Kidney capillary endothelial cell (primary cell): ENCODE measurements at places on chromosomes 16 and 17.

- peak; percentile 69 for DNase-seq
These were observed 84.1 kb downstream of the TBC1D16 start for GRCh38 chr17:79951361-79952264.

DNA sequence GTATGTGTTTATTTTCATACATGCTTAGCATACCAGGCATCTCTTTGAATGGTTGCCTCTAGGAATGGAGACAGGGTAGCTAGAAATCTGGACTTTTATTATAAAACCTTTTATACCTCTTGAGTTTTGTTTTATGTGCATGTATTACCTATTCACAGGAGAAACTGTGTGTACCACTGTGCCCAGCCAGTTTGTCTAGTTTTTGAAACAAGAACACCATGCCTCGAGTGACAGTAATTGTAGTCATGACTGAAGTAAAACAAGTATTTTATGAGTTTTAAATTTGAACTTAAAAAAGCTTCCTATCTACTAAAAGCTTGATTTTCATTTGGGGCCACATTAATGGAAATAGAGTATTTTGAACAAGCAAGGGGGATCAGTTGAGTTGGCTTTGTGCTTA, 57.4 kb downstream of the SNTB2 start:
- no peak for DNase-seq

DNA sequence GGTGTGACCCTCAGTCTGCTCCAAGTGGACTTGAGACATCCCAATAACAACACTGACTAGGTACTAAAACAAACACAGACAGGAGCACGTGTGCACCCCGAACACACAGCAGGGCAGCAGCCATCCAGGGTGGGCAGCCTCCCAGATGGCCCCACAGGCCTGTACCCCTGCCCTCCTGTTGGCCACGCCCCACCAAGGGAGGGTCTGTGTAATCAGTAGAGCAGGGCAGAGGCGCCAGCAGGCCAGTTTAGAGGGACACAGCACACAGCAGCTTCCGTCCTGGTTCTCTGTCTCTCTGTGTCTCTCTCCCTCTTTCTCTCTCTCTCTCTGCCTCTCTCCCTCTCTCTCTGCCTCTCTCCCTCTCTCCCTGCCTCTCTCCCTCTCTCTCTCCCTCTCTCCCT, 21.4 kb downstream of the ACTG1 start:
- no peak for DNase-seq

- peak; percentile 47 for DNase-seq
These were observed 3.7 kb downstream of the RPH3AL start for GRCh38 chr17:348692-349425.

DNA sequence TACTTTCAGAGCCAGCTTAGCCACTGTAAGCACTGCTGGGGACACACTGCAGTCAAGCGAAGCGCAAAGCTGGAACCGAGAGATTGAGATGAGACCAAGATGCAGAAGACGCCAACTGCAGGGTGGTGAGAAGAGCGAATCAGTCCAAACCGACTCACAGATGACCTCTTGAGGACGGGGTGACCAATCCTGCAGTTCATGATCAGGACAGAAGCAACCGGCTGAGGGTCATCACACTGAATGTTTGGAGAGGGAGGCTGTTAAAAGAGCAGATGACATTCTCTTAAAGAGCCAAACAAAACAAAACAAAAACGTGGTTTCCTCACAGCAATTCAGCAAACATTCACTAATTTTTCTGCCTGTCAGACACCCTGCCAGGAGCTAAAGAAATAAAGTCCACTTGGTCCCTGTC, 8.5 kb downstream of the HASPIN start:
- DNase-seq, result no peak

- no peak for DNase-seq
These were observed 176.6 kb upstream of the SDK2 start for GRCh38 chr17:73820686-73821448.

GRCh38 chr17:80236911-80237310, 16.7 kb downstream of the SLC26A11 start:
- DNase-seq, result no peak

DNA sequence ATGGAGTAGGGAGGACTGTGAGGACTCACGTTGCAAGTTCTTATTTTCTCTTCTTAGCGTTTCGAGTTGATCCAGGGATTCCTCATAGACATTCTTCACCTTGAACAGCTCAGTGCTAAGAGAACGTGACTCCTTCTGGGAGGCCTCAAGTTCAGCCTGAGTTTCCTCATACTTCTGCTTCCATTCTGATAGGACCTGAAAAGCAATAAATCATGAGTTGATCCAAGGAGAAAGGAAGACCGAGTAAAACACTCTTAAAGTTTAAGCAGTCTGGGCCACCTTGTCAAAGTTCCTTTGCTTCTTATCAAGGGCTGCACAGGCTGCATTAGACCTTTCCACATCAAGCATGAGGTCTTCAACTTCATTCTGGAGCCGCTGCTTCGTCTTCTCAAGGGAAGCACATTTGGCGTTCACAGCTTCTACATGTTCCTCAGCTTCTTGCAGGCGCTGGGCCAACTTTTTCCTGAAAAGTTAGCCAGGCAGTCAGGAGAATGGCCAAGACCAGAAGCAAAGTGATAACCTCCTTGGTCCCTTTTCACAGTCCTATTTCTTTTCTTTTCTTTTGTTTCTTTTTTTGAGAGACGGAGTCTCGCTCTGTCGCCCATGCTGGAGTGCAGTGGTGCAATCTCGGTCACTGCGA, 23.8 kb upstream of the MYH13 start:
- no peak for DNase-seq

GRCh38 chr16:4098501-4098900, 17.7 kb downstream of the ADCY9 start:
- no peak for DNase-seq

DNA sequence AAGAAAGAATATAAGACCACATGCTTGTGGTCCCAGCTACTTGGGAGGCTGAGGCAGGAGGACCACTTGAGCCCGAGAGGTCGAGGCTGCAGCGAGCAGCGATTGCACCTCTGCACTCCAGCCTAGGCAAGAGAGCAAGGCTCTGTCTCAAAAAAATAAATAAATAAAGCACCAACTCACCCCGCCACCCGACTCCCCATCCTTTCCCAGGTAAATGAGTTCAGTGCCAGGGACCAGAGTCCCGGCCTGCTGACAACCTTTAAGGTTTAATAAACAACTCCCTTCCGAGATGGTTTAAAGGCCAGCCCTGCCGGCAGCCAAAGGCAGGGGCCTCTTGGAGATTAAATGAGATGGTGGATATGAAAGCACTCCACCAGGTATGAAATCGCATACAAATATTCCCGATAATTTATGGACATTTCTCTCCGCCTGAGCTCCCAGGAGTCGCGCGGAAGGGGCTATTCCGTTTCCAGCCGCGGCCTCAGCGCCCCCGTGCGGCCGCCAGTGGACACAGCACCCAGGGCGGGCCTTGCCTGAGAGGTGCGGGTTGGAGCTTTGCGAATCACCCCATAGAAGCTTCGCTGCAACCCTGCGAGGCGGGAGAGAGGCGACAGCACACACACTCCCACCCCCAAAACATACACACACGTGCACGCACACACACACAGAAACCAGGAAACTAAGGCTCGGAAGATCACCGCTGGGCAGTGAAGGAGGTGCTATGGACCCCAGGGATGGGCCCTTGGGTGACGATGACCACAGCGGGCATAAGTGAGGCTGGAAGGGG, 4.0 kb upstream of the RPL38 start:
- DNase-seq, result peak; percentile 56

DNA sequence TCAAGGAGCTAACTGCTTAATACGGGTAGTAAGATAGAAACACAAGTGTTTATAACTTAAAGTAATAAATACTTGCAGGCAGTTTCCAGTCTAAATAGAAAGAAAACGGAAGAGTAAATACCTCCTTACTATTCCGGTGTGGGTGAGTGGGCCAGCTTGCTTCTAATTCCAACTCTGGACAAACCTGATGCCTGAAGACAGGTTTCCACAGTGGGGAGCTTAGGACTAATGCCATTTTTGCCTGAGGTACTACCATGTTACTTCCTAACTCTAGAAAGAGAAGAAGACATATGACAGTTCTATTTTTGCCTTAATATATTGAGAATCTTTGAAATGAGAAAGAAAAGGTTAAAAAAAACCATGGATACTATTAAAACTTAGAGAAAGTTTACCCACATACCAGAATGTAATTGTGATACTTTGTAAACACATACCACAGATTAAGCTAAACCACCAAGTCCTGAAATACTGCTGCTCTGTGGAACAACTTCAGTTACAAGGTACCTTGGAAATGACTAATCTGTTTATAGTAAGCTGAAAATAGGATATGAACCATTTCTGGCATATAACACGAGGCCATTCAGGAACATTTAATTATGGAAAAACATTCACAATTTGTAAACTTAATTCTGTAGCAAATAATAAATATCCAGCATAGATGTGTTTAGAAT, 70.2 kb downstream of the ZZEF1 start:
- peak; percentile 18 for DNase-seq

GRCh38 chr16:11561454-11561805, 25.3 kb downstream of the LITAF start:
- DNase-seq, result no peak

DNA sequence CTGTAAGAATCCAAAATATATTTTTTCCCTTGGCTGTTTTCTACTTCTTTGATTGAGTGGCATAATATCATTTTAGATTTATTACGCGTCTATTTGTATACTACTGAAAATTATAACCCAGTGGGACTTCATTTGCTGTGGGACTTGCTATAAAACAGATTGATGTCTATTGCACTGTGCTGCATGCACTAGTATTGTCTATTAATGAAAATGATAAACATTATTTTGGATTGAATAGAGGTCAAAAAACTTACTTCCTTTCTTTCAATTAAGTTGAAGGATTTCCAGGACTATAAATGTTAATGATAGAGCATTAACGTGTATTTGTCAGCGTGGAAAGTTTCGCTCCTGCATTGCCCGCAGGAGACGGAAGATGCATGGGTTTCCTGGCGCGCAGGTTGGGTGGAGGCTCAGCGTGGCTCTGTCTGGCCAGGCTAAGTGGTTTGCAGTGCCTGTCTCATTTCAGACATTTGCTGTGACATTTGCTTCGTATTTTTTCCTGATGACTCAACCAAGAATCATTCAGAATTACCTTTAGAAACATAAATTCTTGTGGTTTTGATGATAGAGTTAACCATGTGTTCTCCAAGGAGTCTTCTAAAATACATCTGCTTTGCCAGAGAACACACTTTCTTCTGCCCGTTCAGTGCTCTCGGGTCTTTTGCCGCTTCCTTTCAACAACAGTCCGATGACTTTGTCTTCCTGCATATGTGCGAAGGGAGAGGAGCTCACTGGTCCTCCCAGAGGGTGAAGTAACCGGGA, 216.7 kb downstream of the RPTOR start:
- DNase-seq, result peak; percentile 89

- no peak for DNase-seq
These were observed 504.4 kb upstream of the EEF2KMT start for GRCh38 chr16:5601957-5602356.

- no peak for DNase-seq
These were observed 18.3 kb upstream of the CACNG4 start for GRCh38 chr17:66946251-66946650.

GRCh38 chr17:31857920-31858641, 963 bp downstream of the COPRS start:
- DNase-seq, result no peak

- no peak for DNase-seq
These were observed 35.9 kb downstream of the TMEM132E start for GRCh38 chr17:34615326-34615725.

- DNase-seq, result no peak
These were observed 8.6 kb downstream of the ARHGAP17 start for GRCh38 chr16:25006504-25007056.

- no peak for DNase-seq
These were observed 6.6 kb downstream of the ZDHHC1 start for GRCh38 chr16:67409631-67410030.

GRCh38 chr17:28270055-28270454, 48.9 kb upstream of the TMEM97 start:
- DNase-seq, result no peak

GRCh38 chr16:31331807-31332301, 23.1 kb upstream of the ITGAX start:
- DNase-seq, result no peak

DNA sequence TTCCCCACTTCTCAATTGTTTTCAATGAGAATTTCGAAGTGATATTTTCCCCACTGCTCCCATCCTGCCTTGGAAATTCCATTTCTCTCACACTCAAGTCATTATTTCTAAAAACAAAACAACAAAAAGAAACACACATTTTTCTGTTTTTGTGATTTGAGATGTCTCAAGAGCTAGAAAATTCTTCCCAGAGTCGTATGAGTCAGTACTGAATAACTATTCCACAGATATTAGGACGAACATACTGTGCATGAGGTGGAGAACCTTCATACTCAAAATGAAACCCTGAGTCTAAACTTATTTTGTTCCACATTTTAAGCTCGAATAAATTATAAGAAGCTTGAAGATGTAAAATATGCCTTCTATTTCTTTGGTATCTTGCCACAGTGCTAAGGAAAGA, 204.6 kb downstream of the SLC39A11 start:
- DNase-seq, result no peak

DNA sequence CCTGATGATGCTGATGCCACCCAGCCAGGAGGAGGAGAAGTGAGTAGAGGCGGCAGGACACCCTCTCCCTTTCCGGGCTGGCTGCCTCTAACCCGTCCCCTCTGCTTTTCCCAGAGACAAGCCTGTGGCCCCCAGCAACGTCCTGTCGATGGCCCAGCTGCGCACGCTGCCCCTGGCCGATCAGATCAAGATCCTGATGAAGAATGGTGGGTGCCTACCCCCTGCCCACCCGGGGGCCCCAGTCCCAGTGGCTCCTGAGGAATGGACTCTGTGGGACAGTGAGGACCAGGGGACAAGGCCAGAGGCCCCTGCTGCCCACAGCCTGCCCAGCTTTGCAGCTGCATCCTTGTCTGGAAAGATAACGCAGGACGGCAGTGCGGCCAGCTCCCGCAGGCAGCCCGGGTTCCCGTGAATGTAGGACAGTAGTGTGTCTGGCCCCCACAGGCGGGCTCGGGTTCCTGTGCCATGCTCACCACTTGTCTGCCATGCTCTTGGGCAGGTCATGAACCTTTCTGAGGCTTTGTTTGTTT, 19.9 kb downstream of the POLR3E start:
- no peak for DNase-seq

GRCh38 chr17:78248051-78248914, 16.9 kb downstream of the TMEM235 start:
- DNase-seq, result no peak

- DNase-seq, result no peak
These were observed 7.1 kb downstream of the AKAP1 start for GRCh38 chr17:57092171-57092570.

DNA sequence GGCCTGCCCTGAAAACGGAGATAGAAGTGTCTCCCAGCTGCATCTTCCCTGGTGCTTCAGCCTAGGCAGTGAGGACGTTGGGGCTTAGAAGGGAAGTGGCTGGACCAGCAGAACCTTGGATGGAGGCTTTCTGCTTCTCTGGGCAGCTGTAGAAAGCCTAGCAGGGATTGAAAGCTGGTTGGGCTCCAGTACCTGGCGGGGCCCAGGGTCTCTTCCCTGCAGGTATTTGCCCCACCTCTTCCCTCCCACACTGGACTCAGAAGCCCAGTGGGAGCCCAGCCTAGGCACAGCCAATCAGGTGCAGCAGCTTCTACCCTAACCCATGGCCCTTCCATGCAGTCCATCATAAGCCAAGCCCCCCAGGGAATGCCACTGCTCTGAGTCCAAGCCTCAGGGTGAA, 190.3 kb upstream of the IRX6 start:
- DNase-seq, result no peak
